ENCODE measurements at places on chromosomes 16 and 17.

GRCh38 chr16:8851761-8852403, 16.9 kb downstream of the CARHSP1 start:
- no peak for DNase-seq

- no peak for DNase-seq
Measured at GRCh38 chr17:68196394-68197090, 51.3 kb upstream of the AMZ2 start.

DNA sequence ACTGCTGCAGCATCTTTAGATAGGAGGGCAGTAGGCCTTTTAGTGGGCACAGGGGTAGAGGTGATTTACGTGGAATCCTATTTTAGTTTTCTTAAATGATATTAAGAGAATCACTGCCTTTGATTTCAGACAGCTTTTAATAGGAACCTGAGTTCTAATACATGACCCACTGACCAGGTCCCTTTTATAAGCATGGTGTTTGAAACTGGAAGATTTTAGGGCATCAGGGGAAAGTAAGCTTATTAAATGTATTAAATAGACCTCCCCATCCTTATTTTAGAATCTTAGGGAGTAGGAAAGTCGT, 2.0 kb downstream of the MSL1 start:
- DNase-seq: no peak

GRCh38 chr16:77250400-77250799, 51.2 kb downstream of the SYCE1L start:
- no peak for DNase-seq

DNA sequence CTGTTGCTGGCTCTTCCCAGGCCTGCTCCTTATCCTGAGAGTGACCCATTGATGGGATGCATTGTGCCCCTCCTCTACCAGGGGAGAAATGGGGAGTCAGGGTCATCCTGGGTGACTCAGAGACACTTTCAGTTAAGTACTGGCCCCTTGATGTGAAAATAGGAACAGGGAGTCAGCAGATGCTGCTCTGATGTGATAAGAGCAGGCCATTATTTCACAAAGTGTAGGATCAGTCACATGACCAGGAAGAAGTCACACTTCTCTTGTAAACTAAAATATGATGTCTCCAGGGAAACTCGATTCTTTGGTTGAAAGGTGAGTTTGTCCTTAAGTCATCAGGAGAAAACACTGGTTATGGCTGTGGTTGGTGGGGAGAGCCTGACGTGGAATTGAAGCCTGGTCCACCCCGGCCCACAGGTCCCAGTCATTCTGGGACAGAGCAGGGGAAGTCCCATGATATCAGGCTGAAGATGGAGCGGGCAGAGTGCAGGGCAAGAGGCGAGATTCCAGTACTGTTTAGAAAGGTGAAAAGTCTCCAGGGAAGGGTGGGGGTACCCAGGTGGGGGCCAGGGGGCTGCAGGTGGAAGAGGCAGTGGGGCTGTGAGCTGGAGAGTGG, 88.6 kb upstream of the NLRP1 start:
- no peak for DNase-seq

GRCh38 chr16:67750466-67750865, 31.4 kb upstream of the GFOD2 start:
- no peak for DNase-seq

DNA sequence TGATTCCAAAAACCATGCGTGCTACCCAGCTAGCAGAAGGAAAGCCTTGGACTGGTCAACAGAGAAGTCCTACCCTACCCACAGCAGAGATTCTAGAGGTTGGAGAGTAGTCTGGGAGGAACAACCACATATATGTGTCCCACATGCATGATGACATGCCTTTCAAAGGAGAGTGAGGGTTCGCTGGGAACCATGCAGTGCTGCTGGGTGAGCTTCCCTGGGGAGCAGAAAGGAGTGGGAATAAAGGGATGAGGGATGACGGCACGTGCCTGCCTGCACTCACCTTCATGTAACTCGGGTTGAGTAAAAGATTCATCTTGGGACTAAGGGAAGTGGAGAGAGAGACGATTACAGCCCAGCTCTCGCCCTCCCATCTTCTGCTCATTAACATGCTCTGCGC, 9.8 kb downstream of the CPSF4L start:
- no peak for DNase-seq

DNA sequence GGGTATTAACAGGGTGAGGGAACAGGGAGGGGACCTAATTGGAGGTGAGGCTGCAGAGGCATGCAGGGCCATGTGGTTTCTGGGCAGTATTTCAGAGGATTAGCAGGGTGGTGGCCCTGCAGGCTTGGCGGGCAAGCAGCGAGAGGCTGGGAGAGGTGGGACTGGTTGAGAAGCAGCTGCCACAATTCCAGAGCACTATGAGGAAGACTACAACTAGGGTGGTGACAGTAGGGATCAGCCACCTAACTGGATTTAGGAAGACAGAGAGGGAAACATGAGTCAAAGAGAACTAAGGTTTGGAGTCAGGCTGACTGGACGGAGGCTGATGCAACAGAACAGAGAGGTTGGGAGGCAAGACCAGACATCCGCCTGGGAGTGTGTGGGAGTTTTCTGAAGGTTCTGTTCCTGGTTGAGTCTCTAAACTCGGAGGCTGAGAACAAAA, 12.3 kb downstream of the ALOXE3 start:
- DNase-seq: no peak

DNA sequence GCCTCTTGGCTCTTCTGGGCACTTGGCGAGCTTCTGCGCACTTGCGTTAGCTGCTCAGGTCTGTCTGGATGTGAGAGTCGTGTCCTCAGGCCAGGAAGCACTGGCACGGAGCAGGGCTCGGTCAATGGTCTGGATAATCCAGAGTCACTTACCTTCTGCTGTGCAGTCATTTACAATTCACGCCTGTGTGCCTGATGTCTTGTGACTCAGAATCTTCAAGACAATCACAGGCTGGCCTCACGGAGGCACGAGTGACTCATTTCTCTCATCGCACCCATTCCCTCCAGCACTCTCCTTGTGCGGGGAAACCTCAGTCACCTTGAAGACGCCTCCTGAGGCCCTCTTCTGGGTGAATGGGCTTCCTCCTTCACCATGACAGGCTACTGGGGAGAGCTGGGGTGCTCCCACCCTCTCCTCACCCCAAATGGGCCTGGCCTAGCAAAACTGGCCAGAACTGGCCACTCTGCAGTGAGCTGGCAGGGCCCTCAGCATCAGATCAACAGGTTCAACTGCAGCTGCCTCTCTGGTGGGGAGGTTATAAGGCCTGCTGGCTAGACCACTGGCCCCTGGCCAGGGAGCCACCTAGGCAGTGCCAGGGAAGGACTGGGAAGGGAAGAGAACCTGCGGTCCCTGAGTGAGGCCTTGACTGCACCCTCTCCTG, 1.9 kb upstream of the CAPN15 start:
- DNase-seq: peak; percentile 79

- DNase-seq: no peak
Measured at GRCh38 chr17:7503521-7503920, 19.4 kb downstream of the POLR2A start.

DNA sequence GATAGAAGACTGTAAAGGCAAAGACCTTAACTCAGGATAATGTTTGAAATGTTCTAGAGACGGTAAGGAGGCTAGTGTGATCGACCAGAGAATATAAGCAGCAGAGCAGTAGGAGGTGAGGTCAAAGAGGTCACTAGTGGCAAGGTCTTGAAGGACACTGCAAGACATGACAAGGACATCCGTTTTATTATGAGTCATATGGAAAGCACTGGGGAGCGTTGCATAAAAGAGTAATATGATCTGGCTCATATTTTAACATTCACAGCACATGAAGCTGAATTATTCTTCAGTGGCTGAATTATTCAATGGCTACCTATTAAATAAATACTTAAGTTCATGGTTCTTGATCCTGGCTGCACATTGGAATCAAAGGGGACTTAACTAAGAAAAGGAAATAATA, 123.7 kb downstream of the SOX9 start:
- no peak for DNase-seq

GRCh38 chr17:37683454-37683984, 40.3 kb upstream of the DDX52 start:
- no peak for DNase-seq

GRCh38 chr16:4052096-4052495, 64.1 kb downstream of the ADCY9 start:
- DNase-seq: no peak

- DNase-seq: no peak
Measured at GRCh38 chr17:81866440-81867169, 4.5 kb downstream of the ARHGDIA start.
